ENCODE measurements at places on chromosomes 7 and 10.

GRCh38 chr7:127588019-127588696 lies at the start of gene ARF5:
ARF5 (plus strand) TSS chr7:127588411; CDS start chr7:127588499, 88 bp downstream.
- DNase-seq = peak; percentile 67

- DNase-seq = no peak
Observed at GRCh38 chr10:49307921-49308320, 9.0 kb downstream of the C10orf71 start.

DNA sequence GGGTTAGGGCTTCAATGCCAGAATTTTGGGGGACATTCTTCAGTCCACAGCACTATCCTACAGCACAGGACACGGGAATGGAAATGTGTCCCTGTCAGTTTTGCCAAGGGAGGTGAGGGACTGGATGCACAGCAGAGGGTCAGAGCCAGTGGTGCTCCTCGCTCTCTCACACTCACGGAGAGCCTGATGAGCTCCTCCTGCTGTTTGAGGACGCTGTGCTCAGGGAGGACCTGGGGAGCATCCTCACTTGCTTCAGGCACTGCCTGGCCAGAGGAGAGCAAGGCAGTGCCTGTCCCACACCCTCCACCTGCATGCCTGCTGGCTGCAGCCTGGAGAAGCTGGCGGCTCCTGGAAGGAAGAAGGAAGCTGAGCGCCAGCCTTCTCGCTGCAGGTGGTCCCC lies 58.6 kb downstream of the RAMP3 start:
- DNase-seq = no peak

DNA sequence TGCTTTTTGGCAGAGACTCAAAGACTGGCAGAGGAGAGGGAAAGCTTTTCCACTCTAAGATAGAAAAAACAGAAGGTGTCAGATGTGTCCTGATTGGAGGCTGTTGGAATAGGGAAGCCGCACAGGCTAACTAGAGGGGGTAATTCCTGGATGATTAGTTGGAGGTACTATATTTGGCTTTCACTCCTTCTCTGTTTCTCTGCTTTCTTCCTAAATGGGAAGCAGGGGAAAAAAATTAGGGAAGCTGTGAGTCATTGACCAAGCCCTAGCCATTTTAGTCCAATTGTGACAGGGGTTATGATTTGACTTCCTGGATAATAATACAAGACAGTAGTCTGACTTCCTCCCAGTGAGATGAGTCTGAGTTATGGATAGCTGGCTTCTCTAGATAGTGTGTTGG lies 475.2 kb upstream of the CELF2 start:
- DNase-seq = peak; percentile 23

GRCh38 chr7:44685723-44686122 lies 62.9 kb upstream of the ZMIZ2 start:
- DNase-seq = peak; percentile 18

- no peak for DNase-seq
Observed at GRCh38 chr10:110448682-110449418, 48.9 kb upstream of the DUSP5 start.

DNA sequence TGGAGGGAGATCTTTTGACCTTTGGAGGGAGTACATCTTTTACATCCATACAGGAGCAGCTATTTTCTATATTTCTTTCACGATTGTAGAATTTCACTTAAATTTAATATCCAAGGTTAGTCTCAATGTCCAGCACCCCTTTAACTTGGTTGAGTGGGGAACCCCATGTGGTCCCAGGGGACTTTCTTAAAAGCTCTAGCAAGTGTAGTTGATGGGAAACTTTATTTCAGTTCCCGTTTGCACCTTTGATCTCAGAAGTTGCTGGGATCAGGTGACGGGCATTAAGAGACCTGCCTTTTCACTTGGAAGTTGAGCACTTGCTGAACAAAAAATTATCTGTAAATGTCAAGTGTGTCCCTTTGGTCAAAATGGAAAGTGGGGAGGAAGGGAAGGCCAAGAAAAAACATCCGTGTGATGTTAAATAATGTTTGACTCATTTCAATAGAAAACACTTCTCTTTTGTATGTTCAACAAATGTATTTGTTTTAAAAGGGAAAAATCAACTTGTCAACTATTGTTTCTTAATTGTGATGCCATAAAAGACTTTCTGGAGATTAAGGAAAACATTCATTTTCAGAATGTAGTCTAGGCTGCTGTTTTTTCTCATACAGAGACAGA lies 370.1 kb upstream of the GALNT17 start:
- no peak for DNase-seq

DNA sequence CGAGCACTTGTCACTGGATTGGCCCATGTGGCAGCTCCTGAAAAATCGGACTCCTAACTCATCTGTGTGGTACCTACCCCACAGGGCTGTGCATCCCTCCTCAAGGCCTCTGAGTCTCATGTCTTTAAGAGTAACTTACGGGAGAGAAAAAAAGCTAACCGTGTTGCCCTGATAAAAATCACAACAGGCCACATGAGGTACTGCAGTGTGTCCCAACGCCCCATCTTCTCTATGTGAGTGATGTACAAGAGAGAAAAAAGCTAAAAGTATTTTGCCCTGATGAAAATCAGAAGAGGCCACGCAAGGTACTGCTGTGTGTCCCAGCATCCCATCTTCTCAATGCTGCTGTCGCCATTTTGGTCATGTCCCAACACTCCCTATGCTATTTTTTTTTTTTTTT lies 41.2 kb upstream of the ADRB1 start:
- DNase-seq = no peak

- no peak for DNase-seq
Observed at GRCh38 chr10:116699049-116699448, 43.3 kb downstream of the HSPA12A start.

- DNase-seq = no peak
Observed at GRCh38 chr10:93722550-93722949, 20.2 kb upstream of the FRA10AC1 start.

- DNase-seq = peak; percentile 58
Observed at GRCh38 chr7:98354511-98355249, 46.2 kb downstream of the BAIAP2L1 start.

DNA sequence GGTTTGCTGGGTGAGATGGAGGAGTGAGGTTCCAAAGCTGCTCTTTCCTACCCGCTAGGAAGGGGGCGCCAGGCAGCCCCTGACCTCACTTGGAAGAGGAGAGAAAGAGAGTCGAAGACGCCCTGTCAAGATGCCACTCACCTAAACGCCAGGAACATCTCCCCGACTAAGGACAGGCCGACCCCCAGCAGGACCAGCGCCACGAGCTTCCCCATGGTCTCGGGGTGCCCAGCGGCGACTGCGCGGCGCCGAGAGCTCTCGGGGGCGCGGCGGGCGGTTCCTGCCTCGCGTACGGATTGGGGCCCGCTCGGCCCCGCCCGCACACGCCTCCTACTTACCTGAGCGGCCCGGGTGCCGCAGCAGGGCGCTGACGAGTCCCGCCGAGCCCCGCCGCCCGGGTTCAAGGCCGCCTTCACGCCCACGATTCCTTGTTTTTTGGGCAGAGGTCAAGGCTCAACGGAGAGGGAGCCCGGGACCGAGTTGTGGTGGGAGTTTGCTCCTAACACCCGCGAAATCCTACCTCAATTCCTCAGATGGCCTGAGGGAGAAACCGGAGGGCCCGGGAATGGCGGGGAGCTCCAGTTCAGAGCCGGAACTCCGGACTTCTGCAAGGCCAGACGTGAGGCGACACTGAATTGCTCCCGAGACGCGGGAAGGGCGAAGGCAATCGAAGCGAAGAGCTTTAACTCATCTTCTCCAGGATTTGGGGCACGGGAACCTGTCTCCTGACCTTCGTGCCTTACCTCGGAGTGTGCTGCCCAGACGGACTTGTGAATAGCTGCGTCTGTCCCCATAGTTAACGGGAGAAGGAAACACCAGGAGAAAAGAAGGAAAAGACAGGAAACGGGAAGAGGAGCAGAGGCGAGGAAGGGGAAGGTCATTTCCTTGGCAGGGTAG lies at the start of gene PON3:
Gene PON3 (minus strand): TSS at position 240 of the 897 bp plus-strand sequence. CDS start 25 bp downstream, at position 215.
- DNase-seq = no peak

DNA sequence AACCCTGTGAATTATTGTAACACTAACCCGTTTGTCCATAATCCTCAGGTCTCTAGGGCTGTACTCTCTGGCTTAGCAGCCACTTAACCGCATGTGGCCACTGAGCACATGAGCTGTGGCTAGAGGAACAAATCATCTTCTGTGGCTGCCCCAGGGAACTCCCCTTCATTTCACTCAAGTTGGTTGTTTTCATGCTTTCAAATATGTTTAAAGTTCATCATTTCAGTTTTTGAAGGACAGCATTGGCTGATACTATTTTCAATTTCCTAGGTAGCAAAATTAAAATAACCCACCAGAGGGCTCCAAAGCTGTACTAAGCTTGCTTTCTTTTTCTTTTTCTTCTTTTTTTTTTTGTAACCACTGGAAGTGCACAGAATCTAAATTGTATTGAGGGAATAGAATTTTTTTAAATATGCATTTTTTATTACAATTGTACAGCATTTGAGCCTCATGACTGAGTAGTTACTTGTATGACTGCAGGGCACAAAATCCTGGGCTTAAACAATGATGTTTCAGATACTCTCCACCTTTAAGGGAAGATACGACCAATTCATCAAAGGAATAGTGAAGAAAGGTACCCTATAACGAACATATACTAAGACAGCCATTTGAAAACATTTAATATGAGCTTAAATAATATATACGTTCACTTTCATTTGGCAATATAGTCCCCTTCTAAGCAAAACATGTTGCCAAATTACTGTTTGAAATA lies 38.6 kb downstream of the MRC1 start:
- peak; percentile 43 for DNase-seq

DNA sequence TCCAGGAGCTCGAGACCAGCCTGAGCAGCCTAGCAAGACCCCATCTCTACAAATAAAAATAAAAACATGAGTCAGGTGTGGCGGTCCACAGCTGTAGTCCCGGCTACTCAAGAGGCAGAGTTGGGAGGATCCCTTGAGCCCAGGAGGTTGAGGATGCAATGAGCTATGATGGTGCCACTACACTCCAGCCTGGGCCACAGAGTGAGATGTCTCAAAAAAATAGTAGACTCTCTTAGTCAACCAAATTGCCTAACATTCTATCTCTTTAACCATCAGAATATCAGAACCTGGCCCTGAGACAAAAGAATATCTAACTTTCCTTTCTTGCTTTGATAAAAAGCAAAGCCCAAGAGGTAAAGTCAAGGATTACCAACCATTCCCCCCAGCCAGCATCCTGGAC lies 35.0 kb upstream of the CUX1 start:
- DNase-seq = no peak

DNA sequence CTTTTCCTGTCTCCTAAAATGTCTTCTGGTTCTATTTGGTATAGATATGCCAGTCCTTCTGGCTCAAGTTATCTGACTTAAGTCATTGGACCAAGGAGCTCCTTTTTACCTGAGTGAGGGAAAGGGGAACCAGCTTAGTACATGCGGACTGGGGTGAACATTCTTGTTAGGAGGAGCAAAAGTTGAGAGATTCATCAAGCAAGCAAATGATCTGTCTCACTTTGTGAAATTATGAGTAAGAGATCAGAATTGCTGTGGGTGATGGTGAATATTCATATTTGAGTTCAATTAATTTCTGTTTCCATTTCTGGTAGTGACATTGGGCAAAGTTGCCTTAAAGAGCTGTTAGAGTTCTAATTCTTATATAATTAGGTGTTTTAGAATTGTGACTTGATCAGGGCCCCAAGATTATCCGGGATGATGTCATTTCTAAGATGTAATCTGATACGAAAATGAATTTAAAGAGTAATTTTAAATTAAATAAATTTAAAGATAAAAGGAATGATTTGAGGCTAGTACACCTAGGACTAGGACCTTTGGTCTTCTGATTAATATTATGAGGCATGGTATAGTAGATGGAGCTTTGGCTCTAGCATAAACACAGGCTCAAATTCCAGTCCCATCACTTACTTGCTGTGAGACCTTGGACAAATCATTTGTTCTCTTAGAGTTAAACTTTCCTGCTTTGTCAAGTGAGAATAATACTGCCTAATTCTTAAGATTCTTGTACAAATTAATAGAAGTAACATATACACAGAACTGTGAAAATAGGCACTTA lies 60.4 kb upstream of the STRIP2 start:
- no peak for DNase-seq

GRCh38 chr10:90937645-90938258 lies 16.9 kb upstream of the ANKRD1 start:
- no peak for DNase-seq

DNA sequence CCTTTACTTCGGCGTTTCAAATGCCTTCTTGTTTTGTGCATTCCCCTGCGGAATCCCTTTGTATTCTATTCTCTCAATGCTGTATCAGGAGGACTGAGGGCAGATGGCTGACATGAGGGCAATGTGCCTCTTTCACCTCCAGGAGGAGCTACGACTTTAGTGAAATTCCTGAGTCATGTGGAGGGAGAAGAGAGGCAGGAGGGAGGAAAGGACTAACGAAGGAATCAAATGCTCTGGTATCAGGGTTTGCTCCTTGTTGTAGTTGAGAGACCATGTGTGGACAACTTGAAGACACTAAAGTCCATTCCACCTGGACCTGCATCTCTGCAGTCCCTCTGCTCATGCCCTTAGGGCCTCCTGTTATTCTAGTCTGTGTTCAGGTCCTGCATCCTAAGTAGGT lies 40.2 kb upstream of the PRSS58 start:
- no peak for DNase-seq

DNA sequence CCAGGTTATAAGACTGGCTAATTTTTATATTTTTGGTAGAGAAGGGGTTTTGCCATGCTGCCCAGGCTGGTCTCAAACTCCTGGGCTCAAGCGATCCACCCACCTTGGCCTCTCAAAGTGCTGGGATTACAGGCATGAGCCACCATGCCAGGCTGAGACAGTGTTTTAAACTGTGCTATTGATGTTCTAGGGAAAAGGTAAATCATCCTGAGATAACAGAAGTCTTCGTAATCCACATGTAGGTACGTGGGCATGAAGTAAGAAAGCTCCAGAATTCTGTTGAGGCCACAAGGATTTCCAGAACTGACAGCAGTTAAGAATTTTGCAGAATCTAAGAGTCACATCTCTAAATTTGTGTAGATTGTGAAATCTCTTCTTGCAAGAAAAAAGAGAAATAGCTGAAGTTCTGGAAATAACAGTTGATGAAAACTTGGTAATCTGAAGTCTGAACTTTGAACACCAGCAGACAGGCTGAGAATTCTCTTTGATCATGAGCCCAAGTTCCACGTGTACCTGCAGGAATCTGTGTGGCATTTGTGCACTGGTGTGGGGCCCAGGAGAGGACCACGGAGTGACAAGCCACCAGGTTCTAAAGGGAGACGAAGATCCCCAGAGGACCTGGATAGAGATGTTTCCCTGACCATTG lies 24.6 kb downstream of the C7orf33 start:
- no peak for DNase-seq

DNA sequence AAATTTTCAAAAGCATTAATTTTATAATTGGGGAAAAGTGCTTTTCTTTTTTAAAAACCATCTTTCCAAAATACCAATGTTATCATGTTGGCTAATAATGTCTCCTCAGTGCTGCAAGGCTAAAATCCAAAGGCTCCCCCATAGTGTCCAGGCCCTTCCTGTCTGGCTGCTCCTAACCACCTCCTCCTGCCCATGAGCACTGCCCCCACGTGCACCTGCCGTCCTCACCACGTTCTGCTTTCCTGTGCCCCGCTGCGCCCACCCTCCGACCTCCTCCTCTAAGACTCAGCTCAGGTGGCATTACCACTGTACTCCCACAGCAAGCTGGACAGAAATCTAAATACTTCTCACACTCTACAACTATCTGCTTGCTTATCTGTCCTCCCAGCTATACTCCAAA lies 17.7 kb downstream of the PAXIP1 start:
- no peak for DNase-seq

- no peak for DNase-seq
Observed at GRCh38 chr10:127886371-127887051, 6.2 kb downstream of the CLRN3 start.
